CD4-positive, CD25-positive, alpha-beta regulatory T cell (primary cell): ENCODE measurements at places on chromosomes 5 and 9. TPM values are rescaled to one million over a fixed set of nuclear protein-coding genes. Genes with fewer than 3 reads are reported as not detected.

FAM200C gene
- not detected for total RNA-seq

GRCh38 chr5:66704790-66705425, 108.7 kb downstream of the MAST4 start:
- no peak for DNase-seq
- no peak overlapping the region for H3K27ac ChIP-seq
- H3K36me3 ChIP-seq, result no peaks in the 10 kb centered on the region
- H3K27me3 ChIP-seq, result no peaks in the 10 kb centered on the region
- H3K4me3 ChIP-seq, result no peak overlapping the region

- H3K36me3 ChIP-seq, result no peaks in the 10 kb centered on the region
- no peaks in the 10 kb centered on the region for H3K4me1 ChIP-seq
- H3K4me3 ChIP-seq, result no peak overlapping the region
Measured at GRCh38 chr9:13971966-13972655, 341.8 kb downstream of the NFIB start.

DNA sequence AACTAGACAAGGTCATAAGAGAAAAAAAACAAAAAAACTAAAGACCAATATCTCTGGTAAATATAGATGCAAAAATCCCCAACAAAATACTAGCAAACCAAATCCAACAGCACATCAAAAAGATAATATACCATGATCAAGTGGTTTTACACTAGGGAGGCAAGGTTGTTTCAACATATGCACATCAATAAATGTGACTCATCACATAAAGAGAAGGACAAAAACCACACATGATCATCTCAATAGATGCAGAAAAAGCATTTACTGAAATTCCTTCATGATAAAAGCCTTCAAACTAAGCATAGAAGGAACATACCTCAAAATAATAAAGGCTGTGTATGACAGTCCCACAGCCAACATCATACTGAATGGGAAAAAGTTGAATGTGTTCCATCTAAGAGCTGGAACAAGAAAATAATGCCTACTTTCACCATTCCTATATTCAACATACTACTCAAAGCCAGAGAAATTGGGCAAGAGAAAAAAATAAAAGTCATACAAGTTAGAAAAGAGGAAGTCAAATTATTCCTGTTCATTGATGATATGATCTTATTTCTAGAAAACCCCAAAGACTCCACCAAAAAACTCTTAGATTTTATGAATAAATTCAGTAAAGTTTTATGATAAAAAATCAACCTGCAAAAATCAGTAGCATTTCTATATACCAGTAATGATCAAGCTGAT, 72.2 kb upstream of the FAM169A start:
- H3K4me1 ChIP-seq, result peaks cover 13% of the 10 kb centered on the region
- no peak for DNase-seq
- no peak overlapping the region for H3K27ac ChIP-seq
- H3K4me3 ChIP-seq, result no peak overlapping the region
- no peaks in the 10 kb centered on the region for H3K36me3 ChIP-seq

CDC37L1 gene
- 26.2 TPM for total RNA-seq

- no peaks in the 10 kb centered on the region for H3K4me1 ChIP-seq
- H3K36me3 ChIP-seq, result no peaks in the 10 kb centered on the region
- DNase-seq, result no peak
- no peak overlapping the region for H3K27ac ChIP-seq
Measured at GRCh38 chr9:130331573-130331972, 66.0 kb downstream of the HMCN2 start.

DNA sequence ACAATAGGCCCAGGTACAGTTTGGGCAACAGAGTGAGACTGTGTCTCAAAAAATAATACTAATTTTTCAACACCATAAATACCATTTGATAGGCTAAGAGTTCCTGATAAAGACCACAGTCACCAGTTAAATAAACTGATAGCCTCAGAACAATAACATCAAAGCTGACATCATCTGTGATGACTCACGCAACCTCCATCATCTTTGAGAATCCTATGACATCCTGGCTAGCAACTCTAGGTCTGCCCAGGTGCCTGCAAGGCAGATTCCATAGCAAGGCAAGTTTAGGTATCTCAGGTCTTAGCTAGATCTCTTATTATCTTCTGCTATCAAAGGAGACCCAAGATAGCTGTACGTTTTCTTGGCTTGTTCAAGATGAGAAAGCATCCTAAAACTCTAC, 30.5 kb upstream of the UBAP2 start:
- no peak overlapping the region for H3K4me3 ChIP-seq
- DNase-seq, result no peak
- H3K4me1 ChIP-seq, result no peaks in the 10 kb centered on the region
- no peaks in the 10 kb centered on the region for H3K36me3 ChIP-seq
- no peak overlapping the region for H3K27ac ChIP-seq
- H3K27me3 ChIP-seq, result no peaks in the 10 kb centered on the region

MCC gene
- total RNA-seq, result 11.1 TPM

DNA sequence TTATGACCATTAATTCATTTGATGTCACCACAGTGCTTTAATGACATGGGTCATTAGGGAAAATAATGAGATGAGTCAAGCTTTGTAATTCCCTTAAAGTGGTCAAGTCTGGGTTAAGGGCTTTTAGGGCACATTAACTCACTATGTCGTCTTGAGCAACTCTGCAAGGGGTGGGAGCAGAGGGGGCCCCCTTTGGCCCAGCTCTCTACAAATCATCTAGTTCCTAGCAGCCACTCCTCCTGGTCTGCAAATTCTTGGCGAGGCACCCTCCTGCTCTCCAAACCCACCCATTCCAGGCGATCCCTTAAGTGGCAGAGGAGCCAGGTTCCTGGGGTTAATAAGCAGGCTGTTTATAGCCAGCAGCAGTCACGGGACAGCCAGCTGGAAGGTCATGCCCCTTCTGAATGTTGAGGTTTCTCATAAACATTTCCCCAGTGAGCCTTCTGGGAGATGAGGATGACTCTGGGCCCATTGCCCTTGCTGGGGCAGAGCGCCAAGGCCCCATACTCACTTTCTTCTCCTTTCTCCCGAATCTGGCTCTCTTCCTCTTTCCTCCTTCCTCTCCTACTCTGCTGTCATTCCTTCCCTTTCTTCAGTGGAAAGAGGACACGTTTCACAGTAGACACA, 14.3 kb upstream of the GPX3 start:
- no peaks in the 10 kb centered on the region for H3K4me1 ChIP-seq
- H3K4me3 ChIP-seq, result no peak overlapping the region
- no peak for DNase-seq

- H3K4me3 ChIP-seq, result no peak overlapping the region
- no peaks in the 10 kb centered on the region for H3K36me3 ChIP-seq
- no peak for DNase-seq
Measured at GRCh38 chr5:98982880-98983279, 54.1 kb upstream of the CHD1 start.

DNA sequence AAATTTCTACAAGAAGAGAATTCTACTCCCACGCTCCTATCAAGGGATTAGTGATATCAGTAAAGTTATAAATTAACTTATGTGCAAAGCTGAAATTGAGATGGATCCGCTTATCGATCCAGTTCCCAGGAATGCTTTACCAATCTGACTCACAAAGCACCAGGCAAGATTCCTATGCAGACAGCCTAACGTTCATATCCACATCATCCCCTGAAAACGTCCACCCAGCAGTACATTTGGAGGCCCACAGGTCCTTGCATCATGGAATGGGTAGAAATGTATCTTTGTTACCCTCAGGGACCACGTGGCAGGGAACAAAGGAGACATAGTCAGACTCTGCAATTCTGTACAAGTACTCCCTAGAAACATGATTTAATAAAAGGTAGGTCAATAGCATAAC, 147.4 kb downstream of the ESM1 start:
- no peaks in the 10 kb centered on the region for H3K36me3 ChIP-seq
- H3K27me3 ChIP-seq, result no peaks in the 10 kb centered on the region
- peaks cover 5% of the 10 kb centered on the region for H3K4me1 ChIP-seq
- DNase-seq, result no peak

RNF38 gene
- total RNA-seq, result 103 TPM

- H3K4me1 ChIP-seq, result peaks cover 4% of the 10 kb centered on the region
- no peaks in the 10 kb centered on the region for H3K27me3 ChIP-seq
- H3K4me3 ChIP-seq, result no peak overlapping the region
- peaks cover 96% of the 10 kb centered on the region for H3K36me3 ChIP-seq
Measured at GRCh38 chr9:121141706-121142105, 60.0 kb downstream of the RAB14 start.

IFNA13 gene
- not detected for total RNA-seq
